NCI-H2171 treated with DMSO at 0.1 percent for 48 hours (cell line): ENCODE measurements at places on chromosomes 2 and 18.

DNA sequence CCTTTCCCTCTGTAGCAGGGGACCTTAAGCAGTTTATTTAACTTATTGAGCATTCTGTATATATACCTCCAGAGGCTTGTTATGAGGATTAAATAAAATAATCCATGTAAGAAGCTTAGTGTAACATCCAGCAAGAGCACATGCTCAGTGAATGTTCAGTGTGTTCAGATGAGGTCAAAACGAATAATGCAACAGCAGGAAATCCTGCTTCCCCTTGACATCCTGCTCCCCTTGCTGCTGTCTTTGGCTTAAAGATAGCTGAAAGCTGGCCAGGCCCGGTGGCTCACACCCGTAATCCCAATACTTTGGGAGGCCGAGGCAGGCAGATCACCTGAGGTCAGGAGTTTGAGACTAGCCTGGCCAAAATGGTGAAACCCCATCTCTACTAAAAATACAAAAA lies 68.7 kb downstream of the COL4A4 start:
- no peak for DNase-seq

DNA sequence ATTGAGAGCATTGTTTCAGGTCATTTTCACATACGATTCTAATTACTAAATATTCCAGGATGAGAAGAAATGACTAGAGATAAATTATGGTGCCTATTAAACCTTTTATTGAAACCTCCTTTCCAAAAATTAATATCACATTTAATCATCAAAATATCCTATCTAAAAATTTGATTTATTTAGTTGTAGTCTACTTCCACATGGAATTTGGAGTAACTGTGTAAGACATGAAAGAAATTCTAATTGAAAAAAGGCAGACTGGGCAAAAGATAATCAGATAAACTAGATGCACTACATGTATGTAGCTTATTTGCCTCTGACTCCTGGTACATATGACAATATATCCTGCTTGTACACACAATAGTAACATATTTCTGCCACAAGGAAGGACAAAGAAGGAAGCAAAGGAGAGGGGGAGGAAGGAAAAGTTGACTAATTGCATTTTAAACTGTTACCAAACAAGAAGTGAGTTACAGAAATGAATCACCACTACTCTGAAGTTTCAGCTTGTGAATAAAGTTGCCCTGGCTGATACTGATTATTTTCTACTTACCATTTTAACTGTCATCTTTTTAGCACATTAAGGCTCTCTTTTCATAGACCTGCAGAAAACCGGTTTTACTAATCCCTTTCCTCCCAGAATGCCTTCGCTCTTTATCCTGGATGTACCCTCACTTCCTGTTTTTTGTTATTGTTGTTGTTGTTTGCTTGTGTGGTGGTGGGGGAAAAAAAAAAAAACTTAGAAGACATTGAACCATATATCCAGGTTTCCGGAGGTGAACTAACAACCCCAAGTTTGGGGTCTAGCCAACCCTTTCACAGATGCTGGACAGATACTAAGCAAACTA lies 28.4 kb downstream of the NRXN1 start:
- DNase-seq, result no peak

DNA sequence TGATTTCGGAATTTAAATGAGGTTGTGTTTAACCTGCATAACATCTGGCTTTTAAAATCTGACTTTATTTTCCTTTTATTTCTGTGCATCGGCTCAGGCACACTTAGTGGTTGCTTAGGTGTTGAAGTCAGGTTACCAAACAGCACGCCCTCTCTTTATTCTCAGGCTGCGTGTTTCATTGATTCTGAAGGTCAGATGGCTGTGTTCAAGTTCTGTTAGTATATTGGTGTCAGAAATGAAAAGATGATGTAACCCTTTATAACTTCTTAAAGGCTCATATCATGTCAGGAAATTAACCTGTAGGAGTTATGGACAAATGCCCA lies 246.5 kb downstream of the LDLRAD4 start:
- no peak for DNase-seq

GRCh38 chr2:201779901-201780673 lies 646 bp downstream of the ALS2 start:
- peak; percentile 49 for DNase-seq

- DNase-seq, result no peak
Measured at GRCh38 chr2:135149251-135149650, 97.2 kb downstream of the RAB3GAP1 start.

- peak; percentile 65 for DNase-seq
Measured at GRCh38 chr18:48161191-48161910, 230.9 kb upstream of the SMAD2 start.

GRCh38 chr2:222447131-222447530 lies 22.8 kb downstream of the SGPP2 start:
- DNase-seq, result no peak

DNA sequence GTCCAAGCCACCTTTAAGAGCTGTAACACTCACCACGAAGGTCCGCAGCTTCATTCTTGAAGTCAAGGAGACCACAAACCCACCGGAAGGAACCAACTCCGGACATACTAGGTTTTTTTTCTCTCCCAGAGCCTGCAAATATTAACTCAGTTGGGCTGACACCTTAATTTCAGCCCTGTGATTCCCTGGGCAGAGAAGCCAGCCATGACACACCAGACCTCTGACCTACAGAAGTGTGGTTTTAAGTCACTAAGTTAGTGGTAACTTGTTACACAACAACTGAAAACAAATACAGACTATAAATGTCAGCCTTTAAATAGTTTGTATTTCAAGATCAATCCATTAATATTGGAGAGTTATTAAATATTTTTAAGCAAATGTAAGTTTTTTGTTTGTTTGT lies 855.1 kb downstream of the TMEM182 start:
- DNase-seq, result no peak

- DNase-seq, result no peak
Measured at GRCh38 chr18:9531791-9532410, 56.6 kb downstream of the RALBP1 start.

DNA sequence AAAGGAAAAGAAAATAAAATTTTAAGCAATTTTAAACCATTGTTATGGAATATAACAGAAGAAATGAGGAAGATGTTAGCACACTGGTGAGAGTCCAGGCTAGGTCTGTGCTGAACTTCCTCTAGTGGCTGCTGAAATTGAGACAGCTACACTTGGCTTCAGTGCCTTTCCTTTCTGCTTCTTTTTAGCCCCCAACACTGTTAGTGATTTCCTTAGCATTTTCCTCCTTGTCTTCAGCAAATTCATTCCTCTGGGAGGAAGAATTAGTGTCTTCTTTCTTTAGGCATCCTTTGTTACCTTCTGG lies 47.6 kb downstream of the ITGAV start:
- no peak for DNase-seq

DNA sequence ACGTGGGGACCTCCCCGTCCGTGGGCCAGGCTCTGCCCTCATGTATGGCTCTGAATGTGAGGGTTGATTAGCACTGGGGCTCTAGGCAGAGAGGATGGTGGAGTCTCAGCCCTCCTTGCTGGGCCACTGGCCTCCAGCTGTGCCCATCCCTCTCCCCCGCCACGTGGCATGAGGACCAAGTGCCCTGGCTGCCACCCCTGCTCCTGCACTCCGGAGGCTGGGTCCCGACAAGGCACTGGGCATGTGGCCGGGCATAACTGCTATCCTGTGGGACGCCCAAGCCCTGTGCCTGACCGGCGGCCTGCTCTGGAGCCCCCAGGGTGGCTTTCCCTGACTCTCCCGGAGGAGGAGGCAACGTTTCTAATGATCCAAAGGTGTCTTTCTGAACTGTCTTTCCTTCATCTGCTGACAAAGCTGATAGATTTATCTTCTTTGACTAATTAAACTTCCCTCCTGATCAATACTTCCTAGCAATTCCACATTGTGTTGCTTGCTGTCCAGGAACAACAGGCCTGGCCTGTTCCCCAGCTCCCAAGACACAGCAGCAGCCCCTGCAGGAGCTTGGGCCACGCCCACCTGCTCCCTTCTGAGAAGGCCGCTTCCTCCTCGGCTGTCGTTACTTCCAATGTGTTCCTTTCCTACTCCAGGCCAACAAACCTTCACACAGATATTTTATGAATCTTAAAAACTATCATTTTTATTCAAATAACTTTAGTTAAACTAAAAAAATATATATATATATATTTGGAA lies 132.0 kb downstream of the SNTG2 start:
- no peak for DNase-seq

- DNase-seq, result peak; percentile 46
Measured at GRCh38 chr2:207469943-207470729, 59.6 kb upstream of the CREB1 start.

DNA sequence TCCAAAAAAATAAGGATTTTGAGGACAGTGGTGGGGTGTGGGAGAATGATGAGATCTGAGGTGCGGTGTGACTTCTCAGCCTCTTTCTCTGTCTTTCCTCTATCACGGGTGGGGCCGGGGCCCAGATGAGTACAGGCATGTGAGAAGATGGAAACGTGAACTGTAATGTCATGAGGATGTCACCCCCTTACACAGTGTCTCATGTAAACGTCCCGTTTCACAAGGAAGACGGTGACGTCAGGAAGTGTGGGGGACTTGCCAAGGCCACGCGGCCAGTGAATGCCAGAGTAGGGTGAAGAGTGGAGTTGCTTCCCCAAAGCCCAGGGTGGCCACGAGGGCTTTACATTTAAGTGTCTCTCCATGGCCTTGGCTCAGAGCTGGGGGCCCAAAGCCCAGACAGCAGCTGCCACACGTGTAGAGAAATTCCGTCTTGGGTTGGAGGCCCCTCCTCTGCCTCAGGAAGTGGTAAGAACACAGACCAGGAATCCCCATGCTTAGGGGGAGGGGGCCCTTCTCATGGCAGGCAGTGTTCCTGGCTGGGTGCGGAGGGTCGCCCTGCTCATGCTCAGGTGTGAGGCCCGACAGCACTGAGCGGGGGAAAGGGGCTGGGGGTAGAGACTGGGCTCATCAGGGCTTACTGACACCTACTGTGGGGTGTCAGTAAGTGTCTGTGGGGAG lies 80.9 kb upstream of the SMAD7 start:
- no peak for DNase-seq

DNA sequence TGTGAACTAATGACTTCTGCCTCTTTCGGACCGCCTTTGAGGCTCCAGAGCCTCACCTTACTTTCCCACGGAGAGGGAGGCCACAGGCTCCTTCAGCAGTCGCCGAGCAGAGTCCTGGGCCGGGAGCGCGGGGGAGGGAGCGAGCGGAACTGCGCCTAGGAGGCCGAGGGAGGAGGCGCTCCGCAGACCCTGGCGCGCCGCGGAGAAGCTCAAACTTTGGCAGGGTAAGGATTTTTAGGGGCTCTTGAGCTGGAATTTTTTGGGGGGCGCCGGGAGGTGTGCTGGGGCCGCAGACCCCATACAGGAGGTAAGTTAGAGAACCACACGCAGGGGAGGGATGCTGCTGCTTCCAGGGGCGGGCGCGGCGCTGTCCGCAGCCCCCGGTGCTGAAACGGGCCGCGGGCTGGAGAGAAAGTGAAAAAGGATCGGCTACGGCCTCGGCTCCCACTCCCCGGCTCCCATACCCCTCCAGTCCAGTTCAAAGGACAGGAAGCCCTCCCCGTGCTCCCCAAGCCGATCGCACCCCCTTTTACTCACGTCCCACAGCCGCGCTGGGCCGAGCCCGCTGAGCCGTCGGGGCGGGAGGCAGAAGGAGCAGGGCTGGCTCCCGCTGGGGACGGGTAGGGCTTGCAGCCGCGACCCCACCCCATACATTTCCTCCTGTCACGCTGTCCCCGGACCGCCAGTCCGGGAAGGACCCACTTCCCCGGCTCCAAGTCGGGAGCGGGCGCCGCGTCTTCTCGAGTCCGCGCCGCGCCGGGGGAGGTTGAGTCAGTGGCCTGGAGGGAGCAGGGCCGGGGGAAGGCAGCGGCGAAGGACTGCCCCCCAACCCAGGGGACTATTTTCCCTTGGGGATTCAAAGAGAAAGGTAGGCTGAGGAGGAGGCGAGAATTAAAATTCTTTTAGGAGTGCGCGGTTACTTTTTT lies at the start of gene CNGA3:
CNGA3 (plus strand) TSS at position 146 of the 926 bp plus-strand sequence. CDS start 23,520 bp downstream, outside the sequence.
- no peak for DNase-seq

DNA sequence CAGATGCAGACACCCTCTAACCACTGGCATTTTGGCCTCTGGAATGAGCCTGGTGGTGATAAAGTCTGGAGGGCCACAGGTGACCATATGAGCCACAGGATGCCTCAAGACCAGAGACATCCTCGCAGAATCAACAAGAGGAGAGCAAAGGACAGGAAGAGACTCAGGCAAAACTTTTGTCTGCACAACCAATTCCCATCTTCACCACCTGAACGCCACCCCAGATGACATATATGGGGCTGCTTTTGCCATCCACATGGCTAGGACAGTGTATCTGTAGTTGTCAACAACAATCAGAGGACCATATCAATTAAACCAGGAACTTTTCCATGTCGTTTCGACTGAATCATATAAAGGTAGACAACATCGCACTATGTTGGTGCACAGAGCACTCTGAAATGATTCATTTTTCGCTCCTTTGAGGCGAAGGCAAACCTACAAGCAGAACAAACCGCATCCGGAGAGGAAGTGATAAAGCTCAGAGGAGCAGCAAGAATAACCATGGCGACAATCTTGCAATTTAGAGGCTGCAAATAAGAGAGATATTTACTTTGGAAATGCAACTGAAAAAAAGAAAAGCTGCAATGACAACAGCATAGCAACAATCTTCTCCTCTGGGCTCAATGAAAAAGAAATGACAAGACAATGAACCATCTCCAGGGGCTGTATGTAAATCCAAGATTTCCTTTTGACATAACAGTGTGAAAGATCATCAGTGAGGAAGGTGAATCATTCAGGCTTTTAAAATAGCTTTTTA lies 204.5 kb downstream of the ARL4C start:
- no peak for DNase-seq

GRCh38 chr2:238099714-238100048 lies 459 bp upstream of the ESPNL start:
- no peak for DNase-seq

DNA sequence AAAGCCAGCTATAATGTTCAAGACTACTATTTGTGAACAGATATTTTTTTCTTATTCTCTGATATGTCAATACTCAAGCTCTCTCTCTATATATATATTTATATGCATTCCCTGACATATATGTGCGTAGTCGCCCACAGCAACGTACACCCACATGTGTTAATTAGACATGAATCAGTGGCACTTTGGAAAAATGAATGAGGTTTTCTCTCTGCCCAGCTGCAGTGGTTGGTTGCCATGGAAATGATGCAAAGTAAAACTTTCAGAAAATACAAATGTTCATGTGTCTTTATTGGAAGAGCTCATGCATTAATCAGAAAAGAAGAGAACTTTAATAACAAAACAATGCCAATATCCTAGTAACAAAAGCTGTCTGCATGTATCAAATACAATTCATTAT lies 34.7 kb downstream of the UNC80 start:
- no peak for DNase-seq

DNA sequence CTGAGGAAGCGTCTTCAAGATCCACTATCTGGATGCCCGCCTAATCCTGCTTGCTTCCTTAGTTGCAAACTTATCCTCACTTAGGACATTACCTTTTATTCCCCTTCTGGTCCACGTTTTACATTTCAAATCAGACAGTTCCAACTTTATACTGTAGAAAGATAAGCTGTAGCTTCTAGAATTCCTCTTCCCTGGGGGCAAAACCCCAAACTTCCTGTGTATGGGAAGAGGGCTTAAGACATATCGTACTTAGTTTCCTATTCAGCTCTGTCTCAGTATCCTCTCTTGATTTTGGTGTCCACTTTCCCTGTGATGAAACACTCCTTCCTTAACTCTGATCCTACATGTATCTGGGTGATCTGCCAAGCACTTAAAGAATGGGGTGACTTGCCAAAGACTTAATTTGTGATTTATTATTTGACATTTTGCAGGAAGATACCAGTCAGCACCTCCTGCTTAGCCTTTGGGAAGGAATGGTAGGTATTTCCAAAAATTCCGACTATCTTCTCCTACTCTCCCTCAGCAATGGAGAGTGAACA lies 245.2 kb downstream of the CDCA7 start:
- no peak for DNase-seq
